Panc1 (cell line): ENCODE measurements at places on chromosomes 1 and 21. TPM values are rescaled to one million over a fixed set of nuclear protein-coding genes. Genes with fewer than 3 reads are reported as not detected.

DNA sequence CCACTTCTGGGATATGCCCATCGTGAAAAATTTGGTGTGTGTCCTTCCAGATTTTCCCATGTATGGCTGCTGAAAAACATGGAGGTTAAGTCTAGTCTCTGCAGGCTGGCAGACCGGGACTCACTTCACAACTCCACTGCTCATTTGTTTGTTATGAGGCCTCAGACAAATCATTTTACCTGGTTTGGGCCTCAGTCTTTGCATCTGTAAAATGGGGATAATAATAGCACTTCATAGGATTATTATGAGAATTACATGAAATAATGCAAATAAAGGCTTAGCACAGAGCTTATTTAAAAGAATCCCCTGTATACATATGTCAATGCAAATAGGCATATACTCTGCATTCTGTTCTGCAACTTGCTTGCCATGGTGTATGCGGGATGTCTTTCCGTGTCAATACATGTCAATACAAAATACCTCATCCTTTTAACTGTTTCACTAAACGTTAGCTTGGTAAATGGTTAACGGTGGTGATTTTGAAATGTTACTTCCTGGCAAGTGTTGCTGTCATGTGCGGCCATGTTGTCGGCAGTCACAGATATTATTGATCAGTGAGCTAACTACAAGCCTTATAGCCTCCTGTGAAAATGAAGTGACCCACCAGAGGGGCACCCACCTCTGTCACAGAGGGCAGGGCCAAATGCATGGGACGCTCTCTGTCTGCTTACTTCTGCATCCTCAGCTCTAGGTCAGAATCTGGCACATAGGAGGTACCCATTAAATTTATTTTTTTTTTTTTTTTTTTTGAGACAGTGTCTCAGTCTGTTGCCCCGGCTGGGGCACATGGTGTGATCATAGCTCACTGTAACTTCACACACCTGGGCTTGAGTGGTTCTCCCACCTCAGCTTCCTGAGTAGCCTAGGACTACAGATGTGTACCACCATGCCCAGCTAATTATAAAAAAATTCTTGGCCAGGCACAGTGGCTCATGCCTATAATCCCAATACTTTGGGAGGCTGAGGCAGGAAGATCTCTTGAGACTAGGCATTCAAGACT lies 4.3 kb downstream of the LCK start:
- no peak for DNase-seq
- H3K27me3 ChIP-seq = no peaks in the 10 kb centered on the region
- H3K4me3 ChIP-seq = no peak overlapping the region

DNA sequence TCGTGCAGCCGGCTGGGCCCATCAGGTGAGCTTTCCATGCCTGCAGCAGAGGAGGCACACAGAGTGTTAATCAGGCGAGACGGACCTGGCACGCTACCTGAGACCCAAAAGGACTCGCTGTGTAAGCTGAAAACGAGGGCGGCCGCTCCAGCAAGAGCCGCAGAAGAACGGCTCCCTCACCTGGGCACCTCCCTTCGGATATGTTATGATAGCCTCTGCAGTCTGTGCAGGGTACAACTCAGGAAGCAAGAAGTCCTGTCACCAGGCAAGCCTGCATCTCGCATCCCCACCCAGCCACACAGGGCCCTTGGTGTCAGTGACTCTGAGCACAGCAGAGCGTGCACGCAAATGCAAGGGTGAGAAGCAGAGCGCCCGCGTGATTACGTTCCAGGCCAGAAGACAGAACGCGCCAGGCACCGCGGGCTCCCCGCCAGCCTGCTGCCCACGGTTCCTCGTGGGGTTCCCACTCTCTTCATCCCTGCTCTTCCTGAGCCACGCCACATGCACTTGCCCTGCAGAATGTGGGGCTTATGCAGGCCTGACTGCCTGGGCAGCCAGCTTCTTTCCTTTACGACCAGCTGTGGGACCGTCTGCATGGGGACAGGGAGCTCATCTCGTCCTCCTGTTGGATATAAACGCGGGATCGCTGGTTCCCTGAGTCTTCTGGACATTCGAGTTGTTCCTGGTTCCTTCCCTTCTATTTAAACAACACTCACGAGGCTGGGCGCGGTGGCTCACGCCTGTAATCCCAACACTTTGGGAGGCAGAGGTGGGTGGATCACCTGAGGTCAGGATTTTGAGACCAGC lies 20.2 kb upstream of the LRRC47 start:
- no peak for DNase-seq
- no peak overlapping the region for H3K27ac ChIP-seq
- H3K27me3 ChIP-seq = no peaks in the 10 kb centered on the region
- H3K4me3 ChIP-seq = no peak overlapping the region
- H3K36me3 ChIP-seq = no peaks in the 10 kb centered on the region

Gene GJA8
- total RNA-seq = not detected

Gene RGS18
- not detected for total RNA-seq

Gene TRIM46
- total RNA-seq = 3.8 TPM

- no peaks in the 10 kb centered on the region; the same call in 1 of the 2 replicates for H3K36me3 ChIP-seq
- peak within 1 kb of the TSS; percentile 96 for H3K4me3 ChIP-seq
- peak within 1 kb of the TSS; percentile 92 for H3K27ac ChIP-seq
Observed at GRCh38 chr1:169794530-169795416, at the start of gene METTL18. Gene METTL18, minus strand, starts transcription at chr1:169794907. Its CDS starts 1,212 bp downstream, at chr1:169793695.

Gene SPRR1A
- not detected for total RNA-seq

DNA sequence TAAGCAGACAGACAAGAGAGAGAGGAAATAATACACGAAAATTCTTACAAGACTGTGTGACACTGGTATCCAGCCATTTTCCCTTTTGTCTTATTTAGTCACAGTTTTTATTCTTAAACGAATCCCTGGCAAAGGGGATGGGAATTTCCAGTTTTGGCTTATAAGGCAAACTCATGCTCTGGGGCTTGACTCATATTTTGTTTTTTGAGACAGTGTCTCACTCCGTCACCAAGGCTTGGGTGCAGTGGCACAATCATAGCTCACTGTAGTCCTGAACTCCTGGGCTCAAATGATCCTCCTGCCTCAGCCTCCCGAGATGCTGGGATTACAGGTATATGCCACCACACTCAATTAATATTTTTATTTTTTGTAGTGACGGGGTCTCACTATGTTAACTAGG lies 31.9 kb downstream of the PTGER3 start:
- H3K27ac ChIP-seq = no peak overlapping the region
- H3K4me3 ChIP-seq = no peak overlapping the region
- H3K4me1 ChIP-seq = no peaks in the 10 kb centered on the region; the same call in 1 of the 2 replicates
- no peaks in the 10 kb centered on the region for H3K27me3 ChIP-seq
